Activated CD8-positive, alpha-beta T cell treated with anti-CD3 and anti-CD28 coated beads, Interleukin-2, amount 10 ng/mL, durations not matched to agents 7 days and 5 days (primary cell): ENCODE measurements at places on chromosomes 1 and 21. TPM values are rescaled to one million over a fixed set of nuclear protein-coding genes. Genes with fewer than 3 reads are reported as not detected.

The GJB4 gene
- not detected for total RNA-seq

The TIPRL gene
- total RNA-seq: 53.6 TPM

The FCRL4 gene
- not detected for total RNA-seq

The DPYD gene
- 41.1 TPM for total RNA-seq

The C1QC gene
- not detected for total RNA-seq

The PROX1 gene
- not detected for total RNA-seq

The HUNK gene
- total RNA-seq: 0.21 TPM

The RGS18 gene
- total RNA-seq: 0.40 TPM

The C1QA gene
- not detected for total RNA-seq

The FYB2 gene
- not detected for total RNA-seq

The SLC45A3 gene
- 0.18 TPM for total RNA-seq

The PRELP gene
- not detected for total RNA-seq

The MROH7 gene
- total RNA-seq: not detected

The LYPLAL1 gene
- 11.6 TPM for total RNA-seq

The INSRR gene
- 0.21 TPM for total RNA-seq

The FAM78B gene
- 0.18 TPM for total RNA-seq

The CYP4A22 gene
- not detected for total RNA-seq

The OR2T29 gene
- total RNA-seq: not detected

The ADAMTS4 gene
- 2.1 TPM for total RNA-seq

The CASQ2 gene
- not detected for total RNA-seq

The COL24A1 gene
- not detected for total RNA-seq

The CELA2A gene
- not detected for total RNA-seq

The PLA2G4A gene
- total RNA-seq: not detected

The RNF223 gene
- total RNA-seq: not detected

The SLC37A1 gene
- 18.9 TPM for total RNA-seq

The STUM gene
- not detected for total RNA-seq

The IL10RB gene
- total RNA-seq: 37.1 TPM

The HORMAD1 gene
- 0.40 TPM for total RNA-seq

The PLA2G5 gene
- total RNA-seq: not detected

The RIIAD1 gene
- total RNA-seq: not detected

The E2F2 gene
- total RNA-seq: 80.3 TPM

The TRPM2 gene
- 35.6 TPM for total RNA-seq

The SLAMF1 gene
- 48.5 TPM for total RNA-seq

The SPRR1A gene
- not detected for total RNA-seq

The ABCA4 gene
- not detected for total RNA-seq

The INAVA gene
- 0.57 TPM for total RNA-seq

The IL6R gene
- total RNA-seq: 0.53 TPM

The IVL gene
- total RNA-seq: not detected

The KCNJ15 gene
- total RNA-seq: not detected

The FCRL1 gene
- not detected for total RNA-seq

The FMO2 gene
- total RNA-seq: not detected

The PTGFRN gene
- 0.89 TPM for total RNA-seq
